ENCODE measurements at places on chromosomes 12 and 14.

GRCh38 chr14:53153702-53154112 lies 584 bp upstream of the DDHD1 start:
- no peak for DNase-seq

GRCh38 chr12:130713581-130713991 lies 2.5 kb downstream of the RIMBP2 start:
- no peak for DNase-seq

DNA sequence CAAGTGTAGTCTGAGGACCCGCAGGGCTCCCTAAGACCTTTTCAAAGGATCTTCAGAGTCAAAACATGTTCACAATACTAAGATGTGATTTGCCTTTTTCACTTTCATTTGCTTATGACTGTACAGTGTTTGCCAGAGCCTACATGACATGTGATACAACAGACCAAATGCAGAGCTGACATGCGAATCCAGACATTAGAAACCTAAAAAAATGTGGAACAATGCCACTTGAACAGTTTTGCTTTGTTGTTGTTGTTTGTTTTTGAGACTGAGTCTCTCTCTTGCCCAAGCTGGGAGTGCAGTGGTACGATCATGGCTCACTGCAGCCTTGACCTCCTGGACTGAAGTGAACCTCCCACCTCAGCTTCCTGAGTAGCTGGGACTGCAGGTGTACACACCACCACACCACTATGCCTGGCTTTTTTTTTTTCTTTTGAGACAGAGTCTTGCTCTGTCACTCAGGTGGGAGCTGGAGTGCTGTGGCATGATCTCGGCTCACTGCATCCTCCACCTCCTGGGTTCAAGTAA lies 5.3 kb upstream of the RAB35 start:
- DNase-seq: no peak

- no peak for DNase-seq
Measured at GRCh38 chr12:117144599-117144998, 45.4 kb upstream of the TESC start.

GRCh38 chr12:81610955-81611889 lies 147.9 kb downstream of the PPFIA2 start:
- no peak for DNase-seq

DNA sequence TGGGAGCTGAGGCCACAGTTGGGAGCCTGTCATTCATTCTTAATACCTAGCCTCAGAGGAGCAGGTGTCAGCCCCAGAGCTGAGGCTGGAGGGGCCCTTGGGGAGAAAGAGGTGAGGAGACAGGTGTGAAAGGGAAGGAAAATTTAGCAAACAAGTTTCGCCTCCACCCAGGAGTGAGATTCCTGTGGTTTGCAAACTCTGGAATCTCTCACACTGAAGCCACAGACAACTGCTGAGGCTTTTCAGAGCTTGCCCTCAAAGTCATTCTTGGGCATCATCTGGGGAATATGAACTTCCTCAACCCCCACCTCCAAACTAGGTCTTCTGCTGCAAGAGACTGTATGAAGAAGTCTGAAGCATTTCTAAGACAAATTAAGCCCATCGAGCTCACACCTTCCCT lies 589.5 kb upstream of the TBX3 start:
- no peak for DNase-seq

DNA sequence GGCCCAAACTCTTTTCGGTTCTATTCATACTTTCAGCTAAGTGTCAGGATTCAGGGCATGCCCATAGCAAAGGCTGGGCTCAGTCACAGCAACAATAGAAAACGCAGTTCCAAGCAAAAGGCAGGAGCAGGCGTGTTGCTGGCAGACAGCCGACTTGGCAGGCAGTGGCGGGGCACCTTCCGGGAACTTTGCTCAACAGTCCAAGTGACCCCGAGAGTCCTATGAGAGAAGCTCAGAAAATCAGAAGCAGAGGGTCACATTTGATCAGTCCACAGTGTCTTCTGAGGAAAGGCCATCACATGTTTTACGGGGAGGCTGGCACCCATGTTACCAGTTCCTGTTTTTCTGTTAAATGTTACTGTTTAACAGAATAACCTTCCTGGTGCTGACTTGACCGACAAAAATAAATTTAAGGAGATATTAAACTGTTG lies 115.0 kb downstream of the DACT1 start:
- no peak for DNase-seq

DNA sequence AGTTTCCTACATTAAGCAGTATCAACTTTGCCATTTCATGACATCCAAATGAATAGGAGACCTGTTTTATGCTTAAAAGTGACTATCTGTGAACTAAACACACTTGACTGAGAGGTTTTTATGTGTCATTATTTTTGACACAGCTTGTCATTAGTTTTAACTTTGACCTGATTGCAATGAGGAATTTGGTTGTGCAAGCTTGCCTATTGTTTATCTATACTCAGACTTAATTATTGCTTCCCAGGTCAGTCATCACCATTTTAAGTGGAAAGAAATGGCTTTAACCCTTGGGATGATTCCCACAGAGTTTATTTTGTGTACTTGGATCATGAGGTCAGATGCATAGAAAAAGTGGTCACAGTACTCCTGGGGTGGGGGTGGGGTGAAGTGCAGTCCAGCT lies 171.0 kb upstream of the PRICKLE1 start:
- DNase-seq: no peak

DNA sequence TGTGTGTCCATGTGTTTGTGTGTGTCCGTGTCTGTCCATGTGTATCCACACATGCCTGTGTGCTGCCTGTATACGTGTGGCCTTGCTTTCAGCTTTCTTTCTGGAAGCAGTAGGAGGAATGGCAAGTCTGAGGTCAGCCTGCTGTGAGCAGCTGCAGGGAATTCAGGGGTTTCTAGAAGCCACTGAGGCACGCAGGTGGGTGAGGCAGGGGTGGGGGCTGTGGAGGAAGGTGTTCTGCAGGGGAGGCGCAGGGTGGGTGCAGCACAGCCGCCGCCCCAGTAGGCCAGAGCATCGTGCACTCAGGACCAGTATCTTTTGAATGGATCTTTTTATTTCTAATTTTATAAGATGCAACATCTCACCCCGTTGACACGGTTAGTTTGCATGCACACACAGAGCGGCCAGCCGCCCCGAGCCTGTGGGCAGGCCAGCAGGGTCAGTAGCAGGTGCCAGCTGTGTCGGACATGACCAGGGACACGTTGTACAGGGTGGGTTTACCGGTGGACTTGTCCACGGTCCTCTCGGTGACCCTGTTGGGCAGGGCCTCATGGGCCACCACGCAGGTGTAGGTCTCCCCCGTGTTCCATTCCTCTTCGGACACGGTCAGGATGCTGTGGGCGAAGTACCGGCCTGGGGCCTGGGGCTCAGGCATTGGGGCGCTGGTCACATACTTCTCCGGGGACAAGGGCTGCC lies 327.7 kb downstream of the TMEM121 start:
- DNase-seq: no peak

GRCh38 chr14:103356024-103356682 lies 22.1 kb downstream of the EIF5 start:
- DNase-seq: no peak

DNA sequence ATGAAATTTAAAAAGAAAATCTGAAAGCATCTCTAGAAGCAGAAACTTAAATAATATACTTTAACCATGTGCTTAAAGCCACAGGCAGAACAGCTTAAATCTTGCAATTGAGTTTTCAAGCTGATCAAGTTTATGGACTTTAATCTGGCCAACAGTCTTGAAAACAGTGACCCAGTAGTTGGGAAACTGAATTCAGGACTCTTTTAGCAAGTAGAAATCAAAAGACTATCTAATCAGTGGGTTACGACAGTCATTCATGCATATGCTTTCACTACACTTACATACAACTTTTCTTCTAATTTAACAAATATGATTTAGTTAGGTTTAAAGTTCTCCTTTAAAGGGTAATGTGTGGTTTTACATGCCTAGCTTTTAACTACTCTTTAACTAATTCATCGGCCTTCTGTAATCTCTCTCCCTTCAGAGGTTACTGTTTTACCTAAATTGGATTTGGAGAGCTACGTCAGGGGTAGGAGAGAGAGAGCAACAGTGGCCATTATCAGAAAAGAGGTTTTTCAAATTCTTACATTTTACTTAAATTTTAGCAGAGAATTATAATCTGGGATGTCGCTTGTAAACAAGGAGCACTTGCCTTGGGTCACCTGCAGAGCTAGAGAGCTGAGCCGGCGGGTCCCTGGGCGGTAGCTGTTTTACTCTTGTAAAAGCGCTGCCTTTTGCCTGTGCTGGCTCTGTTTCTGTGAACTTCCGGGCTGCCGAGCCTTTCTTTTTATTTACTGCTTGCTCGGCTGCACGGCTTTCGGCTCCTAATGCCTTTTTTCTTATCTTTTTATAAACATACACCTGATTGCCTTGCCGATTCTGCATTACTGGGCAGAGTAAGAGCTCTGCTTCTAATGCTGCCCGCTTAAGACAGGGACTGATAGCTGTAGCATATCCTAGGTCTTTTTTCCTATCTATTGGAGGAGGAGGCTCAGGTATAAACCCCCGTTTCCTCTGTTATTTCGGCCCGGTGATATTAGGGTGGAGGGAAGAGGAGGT lies 17.4 kb upstream of the LYZ start:
- no peak for DNase-seq

DNA sequence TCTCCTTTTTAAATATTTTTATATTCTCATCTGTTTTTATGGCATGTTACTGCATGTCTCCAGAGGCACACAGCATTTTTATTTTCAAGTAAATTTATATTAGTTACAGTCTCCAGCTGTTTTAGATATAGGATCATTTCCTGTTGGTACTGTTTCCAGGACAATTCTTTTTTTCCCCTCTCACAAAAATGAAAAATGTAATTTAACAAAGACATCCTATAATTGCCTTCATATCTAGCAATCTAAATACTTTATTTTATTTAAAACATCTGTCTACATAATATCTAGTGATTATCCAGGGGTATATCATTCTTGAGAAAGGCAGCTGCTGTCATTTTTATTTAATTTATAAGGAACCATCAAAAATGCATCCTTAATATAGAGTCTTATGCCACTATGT lies 272.4 kb upstream of the NPAS3 start:
- DNase-seq: no peak

GRCh38 chr14:68747393-68747792 lies 45.5 kb downstream of the ZFP36L1 start:
- DNase-seq: no peak

DNA sequence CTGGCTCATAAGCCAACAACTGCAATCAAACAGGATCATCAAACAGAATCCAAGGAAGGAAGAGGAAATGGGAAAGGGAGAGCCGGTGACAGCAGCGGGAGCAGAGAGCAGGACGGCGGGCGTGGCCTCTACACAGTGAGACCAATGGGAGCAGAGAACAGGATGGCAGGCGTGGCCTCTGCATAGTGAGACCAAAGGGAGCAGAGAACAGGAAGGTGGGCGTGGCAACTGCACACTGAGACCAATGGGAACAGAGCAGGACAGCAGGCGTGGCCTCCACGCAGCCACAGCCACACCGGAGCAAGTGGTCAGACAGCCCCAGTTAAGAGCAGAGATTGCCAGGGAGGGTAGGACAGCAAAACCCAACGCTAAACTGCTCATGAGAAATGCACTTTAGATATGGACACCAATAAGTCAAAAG lies 16.4 kb downstream of the LRCOL1 start:
- DNase-seq: no peak

DNA sequence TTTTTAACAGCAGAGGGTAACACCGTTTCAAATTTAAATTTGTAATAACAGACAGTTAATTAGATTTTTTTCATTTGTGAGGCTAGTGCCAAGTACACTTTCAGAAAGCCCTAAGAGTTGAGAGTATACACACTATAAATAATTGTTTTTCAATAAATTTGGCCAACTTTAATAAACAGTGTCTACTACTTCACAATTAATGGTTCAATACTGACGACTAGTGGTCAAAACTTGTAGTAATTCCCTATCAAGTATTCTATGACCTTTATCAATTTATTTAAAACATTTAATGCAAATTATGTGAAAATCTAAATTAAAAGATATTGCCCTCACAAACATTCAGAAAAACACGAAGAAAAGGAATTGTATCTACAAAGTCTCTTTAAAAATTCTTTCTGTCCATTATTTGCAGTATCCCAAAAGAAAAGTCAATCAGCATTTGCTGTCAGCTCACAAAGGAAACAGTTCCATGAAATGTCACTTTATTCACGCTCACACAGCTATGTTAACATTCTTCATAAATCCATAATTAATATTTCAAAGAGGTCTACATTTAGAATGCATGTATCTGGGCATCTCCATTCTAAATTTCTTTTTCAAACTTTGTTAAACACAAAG lies 91.2 kb downstream of the CEP128 start:
- DNase-seq: no peak

DNA sequence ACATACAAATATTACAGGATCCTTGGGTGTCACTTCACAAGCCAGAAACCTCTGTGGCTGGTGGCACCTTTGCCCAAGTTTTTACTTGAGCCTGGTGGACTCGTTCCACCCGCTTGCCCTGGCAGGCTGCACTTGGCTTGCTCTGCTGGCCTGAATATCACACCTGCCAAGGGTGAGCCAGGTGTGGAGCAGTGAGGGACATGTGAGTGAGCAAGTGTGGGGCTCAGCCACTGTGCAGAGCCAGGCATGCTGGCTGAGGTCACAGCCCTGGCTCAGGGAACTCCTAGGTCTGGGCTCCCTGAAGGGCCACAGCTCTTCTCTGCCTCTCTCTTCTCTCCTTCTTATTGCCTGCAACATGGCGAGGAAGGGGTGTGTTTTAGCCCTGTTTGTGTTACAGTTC lies 82.0 kb downstream of the SLC16A7 start:
- DNase-seq: no peak

DNA sequence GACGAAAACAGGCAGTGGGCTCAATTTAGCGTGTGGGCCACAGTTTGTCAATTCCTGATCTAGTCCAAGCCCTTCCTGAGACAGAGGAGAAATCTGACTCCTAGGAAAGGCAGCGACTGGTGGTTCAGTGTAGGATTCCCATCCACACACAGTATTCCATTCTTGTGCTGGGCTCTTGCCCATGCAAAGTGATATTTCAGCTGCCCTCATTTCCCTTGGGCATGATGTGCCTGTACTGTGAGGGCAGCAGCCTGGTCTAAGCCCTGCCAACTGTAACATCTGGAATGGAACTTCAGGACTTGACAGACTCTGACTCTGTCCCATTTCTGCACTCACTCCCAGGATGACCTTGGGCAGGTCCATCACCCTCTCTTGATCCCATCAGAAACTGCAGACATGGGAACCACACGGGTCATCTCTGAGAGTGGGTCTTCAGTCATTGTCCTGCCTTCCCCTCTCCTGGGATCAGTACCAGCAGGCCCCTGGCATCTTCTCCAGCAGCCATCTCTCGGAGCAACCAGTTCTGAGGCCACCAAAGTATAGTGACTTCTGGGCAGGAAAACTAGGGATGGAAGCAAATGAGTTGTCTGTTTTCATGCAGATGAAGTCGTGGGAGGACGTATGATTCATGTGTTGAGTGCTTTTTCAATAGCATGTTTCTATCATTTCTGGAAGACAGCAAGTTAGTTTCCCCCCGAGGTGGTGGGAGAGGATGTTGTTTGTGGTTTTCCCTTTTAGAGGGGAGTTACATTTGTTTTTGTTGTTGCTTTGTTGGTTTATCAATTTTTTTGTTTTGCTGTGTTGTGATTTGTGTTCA lies 54.2 kb upstream of the BCL2L14 start:
- no peak for DNase-seq

GRCh38 chr14:76584271-76584702 lies 177.0 kb upstream of the VASH1 start:
- DNase-seq: no peak
